Stimulated activated CD4-positive, alpha-beta T cell treated with anti-CD3 and anti-CD28 coated beads, Interleukin-1b, Interleukin-23, amount 100 ng/mL, for 1 hour (primary cell): ENCODE measurements at places on chromosomes 6 and 20.

GRCh38 chr6:16964553-16965499, 137.0 kb upstream of the STMND1 start:
- DNase-seq = peak; percentile 39

DNA sequence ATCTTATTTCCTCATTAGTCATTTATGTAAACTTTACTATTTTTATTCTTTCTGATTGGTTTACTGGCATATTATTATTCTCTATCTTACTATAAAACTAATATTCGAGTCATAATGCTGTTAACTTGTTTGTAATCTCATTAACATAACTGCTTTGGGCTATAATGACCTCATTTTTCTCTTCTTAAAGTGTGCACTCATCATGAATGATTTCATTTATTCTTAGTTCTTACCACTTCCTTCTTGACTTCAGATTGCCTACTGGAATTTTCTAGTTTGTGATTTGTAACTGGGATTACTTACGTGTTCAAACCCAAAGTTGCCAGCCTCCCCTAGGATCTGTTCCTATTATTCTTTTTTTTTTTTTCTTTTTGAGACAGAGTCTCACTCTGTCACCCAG, 91.8 kb upstream of the TNFAIP3 start:
- DNase-seq = no peak

DNA sequence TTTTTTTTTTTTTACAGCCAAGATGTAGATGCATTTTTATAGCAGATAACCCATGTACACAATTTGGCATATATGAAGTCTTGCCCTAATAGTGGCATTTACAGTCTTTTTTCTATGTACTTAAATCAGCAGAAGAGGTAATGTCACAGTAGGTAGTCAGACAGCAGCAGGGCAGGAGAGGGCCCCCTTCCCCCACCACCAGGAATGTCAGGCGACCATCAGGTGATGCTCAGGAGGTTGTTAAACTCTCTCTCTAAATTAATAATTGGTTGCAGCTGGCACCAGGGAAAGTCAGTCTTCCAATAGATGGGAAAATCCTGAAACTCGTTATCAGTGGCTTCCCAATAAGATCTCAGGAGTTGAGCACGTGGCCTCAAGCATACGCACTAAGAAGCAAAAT, 188.0 kb upstream of the ADGRB3 start:
- DNase-seq = no peak

DNA sequence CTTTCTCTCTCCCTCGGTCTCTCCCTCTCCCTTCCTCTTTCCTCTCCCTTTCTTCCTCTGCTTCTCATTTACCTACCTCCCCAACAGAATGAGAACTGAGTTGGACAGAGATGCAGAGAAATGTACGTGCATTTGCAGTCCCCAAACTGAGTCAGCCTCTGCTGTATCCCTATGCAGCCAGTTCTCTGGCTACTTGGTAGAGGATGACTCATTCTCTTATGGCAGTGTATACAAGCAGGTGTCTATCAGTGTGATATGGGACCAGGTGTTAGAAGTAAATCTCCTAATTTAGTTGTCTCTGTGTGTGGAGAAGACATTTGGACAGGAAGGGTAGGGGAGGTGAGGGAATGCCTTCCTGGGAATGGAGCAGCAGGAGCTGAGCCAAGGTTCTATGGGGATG, 470.8 kb downstream of the CD109 start:
- DNase-seq = no peak

- no peak for DNase-seq
Measured at GRCh38 chr20:30815577-30816181, 441.8 kb upstream of the DEFB115 start.

DNA sequence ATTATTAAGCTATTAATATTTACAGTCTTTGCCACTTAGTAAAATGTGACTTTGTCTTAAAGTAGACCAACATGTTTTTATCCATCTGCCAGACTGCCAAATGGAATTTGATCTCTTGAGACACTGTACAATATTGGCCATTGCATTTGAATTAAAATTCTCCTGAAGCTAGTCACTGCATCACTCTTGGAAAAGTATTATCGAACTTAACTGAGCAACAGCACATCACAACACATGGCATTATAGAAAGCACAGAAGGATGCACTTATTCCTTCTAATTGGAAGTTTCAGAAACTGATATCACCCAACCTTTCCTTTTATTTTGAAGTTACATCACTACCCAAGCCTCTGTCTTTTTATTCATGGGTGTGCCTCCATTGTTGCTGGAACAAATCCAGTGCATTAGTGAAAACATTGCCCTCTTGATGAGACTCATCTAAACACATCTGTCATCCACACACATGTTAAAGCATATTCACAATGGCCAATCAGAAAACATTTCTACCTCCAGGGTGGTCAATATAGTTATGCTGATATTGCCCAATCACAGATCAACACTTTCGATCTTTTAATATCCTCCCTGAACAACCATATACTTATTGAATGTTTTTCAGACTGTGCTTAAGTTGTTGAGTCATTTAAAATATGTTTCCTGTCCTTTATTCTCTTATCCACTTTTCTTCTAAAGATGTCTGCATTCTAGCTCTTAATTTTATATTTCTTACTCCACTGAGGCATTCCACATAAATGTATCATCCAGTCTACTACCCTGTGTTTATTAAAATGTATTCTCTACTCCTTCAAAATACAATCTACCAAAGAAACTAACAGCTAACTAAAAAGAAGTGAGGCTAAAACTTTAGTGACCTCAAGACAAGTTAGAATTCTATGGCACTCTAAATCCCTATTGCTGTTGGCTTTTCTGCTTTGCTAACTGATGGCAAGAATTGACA, 535.0 kb downstream of the RFPL4B start:
- DNase-seq = no peak
